ENCODE measurements at places on chromosomes 12 and 14.

GRCh38 chr12:81758421-81759189, 545 bp downstream of the PPFIA2 start:
- no peak for DNase-seq

DNA sequence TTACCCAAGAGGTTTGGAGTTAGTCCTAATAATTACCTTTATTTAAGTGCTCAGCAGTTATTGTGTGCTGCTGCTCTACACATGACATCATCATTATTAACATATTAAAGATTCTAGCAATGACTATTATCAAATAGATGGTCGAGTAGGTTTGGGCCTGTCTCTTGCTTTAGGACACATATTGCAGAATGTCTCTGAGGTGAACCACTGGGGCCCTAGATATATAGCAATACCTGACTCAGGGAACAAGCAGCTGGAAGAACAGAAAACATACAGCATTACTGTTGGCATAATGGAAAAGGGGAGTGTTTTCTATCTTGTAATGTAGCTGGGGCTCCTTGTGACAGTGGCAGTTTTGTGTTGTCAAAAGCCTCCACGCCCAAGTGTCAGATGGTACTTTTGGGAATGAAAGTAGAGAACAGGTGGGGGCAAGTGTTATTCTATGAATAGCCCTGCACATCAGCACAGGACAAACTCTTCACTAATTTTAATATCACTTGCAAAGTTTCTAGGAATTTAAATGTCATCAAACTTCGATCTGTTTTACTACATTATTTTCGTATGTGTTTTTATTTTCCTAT, 54.6 kb downstream of the C12orf56 start:
- no peak for DNase-seq

DNA sequence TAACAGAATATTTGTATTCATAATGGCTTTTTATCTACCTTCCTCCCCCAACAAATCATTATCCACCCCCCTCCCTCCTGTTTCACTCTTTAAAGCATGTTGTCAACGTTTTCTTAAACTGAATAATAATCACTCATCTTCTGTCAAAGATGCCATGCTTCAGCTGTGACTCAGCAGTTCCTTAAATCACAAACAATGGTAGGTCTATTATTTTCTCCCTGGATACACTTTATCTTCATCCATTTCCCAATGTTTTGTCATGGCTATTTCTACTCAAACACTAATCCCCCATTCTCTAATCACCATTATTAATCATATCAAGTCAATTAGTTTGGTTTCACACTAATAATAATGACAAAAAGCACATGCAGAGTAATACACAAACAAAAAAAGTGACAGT, 6.5 kb downstream of the CLEC12B start:
- DNase-seq = no peak

- DNase-seq = no peak
These were observed 37.6 kb downstream of the BCL11B start for GRCh38 chr14:99234355-99234754.

- DNase-seq = no peak
These were observed 194.0 kb downstream of the KLHL28 start for GRCh38 chr14:44767646-44768173.

DNA sequence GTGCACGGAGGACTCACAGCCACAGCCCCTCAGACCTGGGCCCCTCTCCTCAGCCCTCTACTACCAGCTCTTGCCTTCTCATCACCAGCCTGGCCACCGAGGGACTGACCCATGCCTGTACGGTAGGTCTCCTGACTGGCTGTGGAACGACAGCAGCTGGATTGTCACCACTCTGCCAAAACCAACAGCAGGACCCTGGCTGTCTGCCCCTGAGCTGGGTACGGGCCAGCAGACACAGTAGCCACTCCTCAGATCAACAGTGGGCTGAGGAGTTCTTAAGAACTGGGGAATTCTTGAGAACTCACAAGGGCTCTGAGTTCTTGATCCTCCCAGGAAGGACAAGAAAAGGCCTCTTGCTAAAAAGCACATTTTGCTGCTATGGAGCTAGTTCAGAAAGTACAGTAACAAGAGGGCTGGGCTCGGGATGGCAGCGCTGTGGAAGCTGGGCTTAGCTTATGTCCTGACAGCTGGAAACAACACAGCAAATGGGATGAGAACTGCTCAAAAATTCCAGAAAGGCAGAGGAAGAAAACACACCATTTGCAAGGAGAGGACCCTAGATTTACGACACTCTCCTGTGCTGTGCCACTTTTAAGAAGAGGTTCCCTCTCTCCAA, 176.4 kb downstream of the ANO2 start:
- DNase-seq = no peak

DNA sequence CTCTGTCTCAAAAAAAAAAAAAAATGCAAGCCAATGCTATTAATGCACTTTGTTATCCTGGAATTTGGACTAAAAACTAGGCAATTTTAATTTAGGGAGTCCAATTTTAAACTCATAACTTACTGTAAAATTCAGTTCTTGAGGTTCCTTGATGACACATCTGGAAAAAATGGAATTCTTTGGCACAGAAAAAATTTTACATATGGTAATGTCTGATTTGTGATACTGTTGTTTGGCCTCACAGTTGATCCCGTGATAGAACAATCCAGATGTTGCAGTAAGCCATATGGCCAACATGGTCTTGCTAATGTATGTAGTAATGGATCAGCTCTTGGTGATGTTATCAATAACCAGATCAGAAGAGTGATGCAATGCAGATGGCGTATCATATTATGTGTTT, 1089.8 kb downstream of the FLRT2 start:
- DNase-seq = no peak

DNA sequence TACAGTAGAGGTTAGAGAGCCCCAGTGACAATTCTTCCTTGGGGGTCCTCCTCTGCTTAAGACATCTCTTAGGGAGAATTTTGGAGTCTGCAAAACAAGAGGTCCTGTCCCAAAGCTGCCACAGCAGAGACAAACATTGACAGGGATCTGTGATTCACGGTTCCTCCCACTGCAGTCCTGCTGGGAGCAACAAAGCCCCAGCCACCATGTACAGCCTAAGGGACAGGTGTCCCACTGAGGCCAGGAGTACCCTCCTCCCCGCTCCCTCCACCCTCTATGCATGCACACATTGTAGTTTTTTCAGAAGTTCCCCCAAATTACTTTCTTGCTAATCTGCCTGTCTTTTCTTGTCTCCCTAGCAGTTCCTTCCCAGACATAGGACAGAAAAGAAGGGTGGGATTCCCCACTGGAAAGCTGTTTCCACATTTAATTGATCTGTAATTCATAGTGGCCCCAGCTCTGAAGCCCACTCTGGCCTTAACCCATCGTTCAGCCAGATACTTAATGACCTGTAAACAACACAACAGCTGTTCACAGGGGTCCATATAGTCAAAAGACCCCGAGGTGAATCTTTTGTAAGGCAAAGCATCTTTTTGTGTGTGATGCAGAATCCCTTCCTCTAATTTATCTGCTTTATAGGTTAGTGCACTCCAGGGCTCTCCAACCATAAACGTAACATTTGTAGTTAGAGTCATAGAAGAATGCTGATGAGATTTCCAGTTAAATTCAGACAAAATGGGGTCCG, 13.9 kb upstream of the PRICKLE1 start:
- no peak for DNase-seq

- DNase-seq = no peak
These were observed 5.7 kb downstream of the GNG2 start for GRCh38 chr14:51865953-51866747.

DNA sequence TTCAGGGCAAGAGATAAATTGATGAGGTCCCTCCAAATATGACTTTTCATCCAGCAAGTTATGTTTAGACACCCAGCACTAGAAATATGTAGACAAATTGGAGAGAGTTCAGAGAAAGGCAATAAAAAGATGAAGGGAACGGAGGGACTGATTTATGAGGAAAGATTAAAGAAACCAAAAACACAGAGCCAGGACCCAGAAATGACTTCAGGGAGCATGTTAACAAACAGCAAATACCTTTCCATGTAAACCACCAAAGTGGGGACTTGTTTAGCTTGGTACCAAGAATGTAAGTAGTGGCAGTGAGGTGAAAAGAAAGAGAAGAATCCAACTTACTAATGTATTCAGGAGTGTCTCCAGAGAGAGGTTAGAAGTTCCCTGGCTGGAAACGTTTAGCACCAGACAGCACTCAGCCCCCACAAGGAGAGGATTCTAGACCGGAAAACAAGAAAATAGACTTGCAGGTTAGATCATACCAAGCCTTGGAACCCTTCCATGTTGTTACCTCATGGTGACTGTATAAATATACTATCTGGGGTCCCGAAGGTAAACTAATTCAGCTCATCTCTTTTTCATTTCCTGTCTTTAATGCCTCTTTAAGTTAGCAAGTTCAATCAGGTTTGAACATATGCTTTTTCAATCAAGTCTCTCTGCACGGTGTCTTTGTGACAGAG, 79.2 kb downstream of the TBC1D30 start:
- no peak for DNase-seq

DNA sequence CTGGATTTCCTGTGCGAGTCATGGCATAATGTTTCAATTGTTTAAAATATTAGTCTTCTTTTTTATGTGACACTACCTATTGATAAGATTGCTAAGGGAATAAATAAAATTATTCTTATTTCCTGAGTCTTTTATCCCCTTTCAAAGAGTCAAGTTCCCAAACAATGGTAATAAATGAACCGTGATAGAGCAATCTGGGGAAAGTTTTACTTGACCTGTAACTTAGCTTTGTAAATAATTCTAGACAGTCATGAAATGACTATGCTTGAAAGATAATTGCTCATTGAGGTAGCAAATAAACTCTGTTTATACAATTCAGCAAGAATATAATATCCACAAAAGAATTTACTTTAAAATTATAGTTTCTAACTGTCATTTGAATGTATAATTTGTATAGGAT, 82.1 kb downstream of the TSPAN8 start:
- DNase-seq = no peak

- DNase-seq = peak; percentile 58
These were observed 35.1 kb upstream of the TBC1D15 start for GRCh38 chr12:71804505-71804904.

DNA sequence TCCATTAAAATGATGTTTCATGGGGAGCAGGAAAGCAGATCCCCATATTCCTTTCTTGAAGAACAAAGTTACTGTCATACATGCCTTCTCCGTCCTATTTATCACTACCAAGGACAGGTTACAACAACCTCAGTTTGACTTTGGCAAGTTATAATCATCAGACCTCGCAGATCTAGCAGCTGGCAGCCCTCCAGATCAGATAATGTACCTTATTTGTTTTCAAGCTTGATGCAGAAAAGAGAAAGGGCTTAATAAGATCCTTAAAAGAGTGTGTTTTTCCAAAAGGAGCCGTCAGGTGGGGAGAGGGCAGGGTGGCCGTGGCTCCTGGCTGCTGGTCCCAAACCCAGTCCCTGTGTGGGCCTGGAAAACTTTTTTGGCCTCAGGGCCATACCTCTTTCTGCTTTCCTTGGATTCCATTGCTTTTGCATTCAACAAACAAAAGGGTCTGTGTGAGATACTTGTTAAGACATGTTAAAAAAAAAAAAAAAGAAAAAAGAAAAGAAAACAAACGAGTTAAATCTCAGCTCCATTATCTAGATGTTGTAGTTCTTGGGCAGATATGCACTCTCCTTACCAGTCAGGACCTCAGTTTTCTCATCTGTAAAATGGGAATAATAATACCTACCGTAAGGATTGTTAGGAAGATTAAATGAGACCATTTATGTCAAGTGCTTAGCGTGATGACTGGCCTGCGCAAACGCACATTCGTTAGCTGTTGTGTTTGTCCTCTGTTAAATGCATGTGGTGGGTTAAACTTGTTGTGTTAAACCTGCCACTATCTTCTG, 64.6 kb downstream of the B4GALNT3 start:
- DNase-seq = no peak

GRCh38 chr14:85380881-85381280, 149.1 kb upstream of the FLRT2 start:
- DNase-seq = no peak

DNA sequence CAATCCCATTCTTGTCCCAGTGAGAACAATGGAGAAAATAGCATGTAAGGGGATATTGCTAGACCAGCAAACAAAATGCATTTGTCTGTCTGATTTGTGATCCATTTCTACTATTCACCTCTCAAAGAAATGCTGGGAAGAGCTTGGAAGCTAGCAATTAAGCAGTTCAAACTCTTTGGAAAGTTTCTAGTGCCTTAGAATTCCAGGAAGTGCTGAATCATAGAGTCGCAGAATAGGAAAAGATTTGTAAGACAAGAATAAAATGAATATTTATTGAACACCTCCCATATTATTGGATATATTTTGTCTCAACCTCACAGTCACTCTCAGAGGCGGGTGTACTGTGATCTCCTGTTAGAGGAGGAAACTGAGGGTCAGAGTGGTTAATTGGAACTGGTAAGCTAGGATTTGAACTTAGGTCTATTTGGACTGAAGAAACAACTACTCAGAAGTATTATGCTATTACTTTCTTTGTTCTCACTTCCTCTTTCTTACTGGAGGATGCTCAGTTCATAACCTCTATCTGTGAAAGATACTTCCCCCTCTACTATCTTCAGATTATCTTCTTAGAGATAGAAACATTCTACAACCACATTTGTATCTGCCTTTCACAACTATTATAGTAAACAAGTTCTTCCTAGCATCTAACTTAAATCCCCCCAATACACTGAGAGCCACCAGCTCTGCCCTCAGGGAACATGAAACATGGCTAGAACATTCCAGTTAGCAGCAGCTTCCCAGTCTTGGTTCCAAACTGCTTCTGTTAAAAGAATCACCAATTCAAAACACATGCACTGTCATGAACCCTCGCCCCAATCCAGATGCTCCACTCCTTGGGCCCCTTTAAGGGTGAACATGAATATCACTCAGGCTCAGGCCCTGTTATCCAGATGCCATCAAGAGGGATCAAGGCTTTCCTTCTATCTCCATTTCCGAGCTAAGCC, 64.2 kb downstream of the DRAM1 start:
- no peak for DNase-seq

DNA sequence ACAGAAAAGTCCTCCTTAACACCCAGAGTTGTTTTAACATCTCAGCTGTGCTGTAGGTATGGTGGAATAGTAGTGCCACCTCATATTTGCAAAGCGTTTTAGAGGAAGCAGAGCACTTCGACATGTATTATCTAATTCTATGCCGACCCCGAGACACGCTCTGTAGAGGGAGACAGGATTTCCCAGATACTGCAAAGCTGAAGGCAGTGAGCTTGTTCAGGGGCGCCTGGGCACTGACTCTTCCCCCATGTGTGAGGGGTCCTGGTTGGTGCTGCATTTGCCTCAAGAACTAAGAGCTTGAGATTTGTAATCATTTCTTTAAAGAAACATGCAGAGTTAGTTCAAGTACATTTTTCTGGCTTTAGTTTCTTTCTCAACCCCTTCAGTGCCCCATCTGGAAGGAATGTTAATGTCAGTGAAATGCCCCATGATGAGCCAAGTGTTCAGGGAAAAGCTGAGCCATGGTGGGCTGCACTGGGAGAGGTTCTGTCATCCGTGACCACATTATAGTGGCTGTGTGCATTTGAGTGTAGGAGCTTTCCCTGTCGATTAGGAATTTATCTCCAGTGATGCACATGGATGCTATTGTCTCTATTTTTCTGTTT, 66.3 kb downstream of the MBIP start:
- no peak for DNase-seq

DNA sequence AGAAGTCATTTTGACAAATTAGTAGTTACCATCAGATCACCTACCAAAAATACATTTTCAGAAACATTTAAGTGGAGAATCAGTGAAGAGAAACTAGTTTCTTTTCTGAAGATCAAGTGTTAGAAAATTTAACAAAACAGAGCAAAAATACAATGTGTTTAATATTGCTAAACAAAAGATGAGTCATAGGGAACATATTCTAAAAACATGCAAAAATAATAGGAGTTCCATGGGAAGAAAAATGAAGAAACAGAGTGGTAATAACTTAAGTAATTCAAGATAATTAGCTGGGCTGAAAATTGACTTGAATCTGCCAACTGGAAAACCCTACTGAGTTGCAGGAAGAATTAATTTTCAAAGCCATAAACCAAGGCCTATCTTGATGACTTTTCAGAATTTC, 111.5 kb upstream of the KITLG start:
- no peak for DNase-seq
